ENCODE measurements at places on chromosomes 5 and 9. TPM values are rescaled to one million over a fixed set of nuclear protein-coding genes. Genes with fewer than 3 reads are reported as not detected.

The SPINK4 gene
- polyA plus RNA-seq = not detected

The OR1J2 gene
- not detected for polyA plus RNA-seq

The DCP2 gene
- polyA plus RNA-seq = 34.2 TPM

The SLC45A2 gene
- polyA plus RNA-seq = 0.82 TPM

The NUTM2G gene
- polyA plus RNA-seq = 0.27 TPM

The WNT8A gene
- polyA plus RNA-seq = 0.32 TPM

The CCL21 gene
- polyA plus RNA-seq = 21.2 TPM

The DBH gene
- polyA plus RNA-seq = 0.94 TPM

The TGFBI gene
- 212 TPM for polyA plus RNA-seq

The EGFLAM gene
- 11.9 TPM for polyA plus RNA-seq

The PCDHB3 gene
- 3.7 TPM for polyA plus RNA-seq

The PPIC gene
- 39.9 TPM for polyA plus RNA-seq

The ZFP37 gene
- polyA plus RNA-seq = 12.6 TPM

The PTPN3 gene
- polyA plus RNA-seq = 42.9 TPM

The VLDLR gene
- 37.8 TPM for polyA plus RNA-seq

The FGF18 gene
- polyA plus RNA-seq = 0.47 TPM

The CDX1 gene
- polyA plus RNA-seq = 0.76 TPM

The AJM1 gene
- polyA plus RNA-seq = 1.1 TPM

The CDH12 gene
- 5.7 TPM for polyA plus RNA-seq

The FSTL4 gene
- 0.99 TPM for polyA plus RNA-seq

The SERINC5 gene
- 52.1 TPM for polyA plus RNA-seq

The RXFP3 gene
- 0.21 TPM for polyA plus RNA-seq

The ABO gene
- 19.5 TPM for polyA plus RNA-seq

The C9orf85 gene
- 19.1 TPM for polyA plus RNA-seq

The PTGES gene
- polyA plus RNA-seq = 5.2 TPM

The MARCOL gene
- polyA plus RNA-seq = not detected

The NUDT12 gene
- polyA plus RNA-seq = 31.6 TPM
